ENCODE measurements at places on chromosomes 5 and 9.

- DNase-seq = no peak
These were observed 197.1 kb downstream of the NR3C1 start for GRCh38 chr5:143206196-143207053.

DNA sequence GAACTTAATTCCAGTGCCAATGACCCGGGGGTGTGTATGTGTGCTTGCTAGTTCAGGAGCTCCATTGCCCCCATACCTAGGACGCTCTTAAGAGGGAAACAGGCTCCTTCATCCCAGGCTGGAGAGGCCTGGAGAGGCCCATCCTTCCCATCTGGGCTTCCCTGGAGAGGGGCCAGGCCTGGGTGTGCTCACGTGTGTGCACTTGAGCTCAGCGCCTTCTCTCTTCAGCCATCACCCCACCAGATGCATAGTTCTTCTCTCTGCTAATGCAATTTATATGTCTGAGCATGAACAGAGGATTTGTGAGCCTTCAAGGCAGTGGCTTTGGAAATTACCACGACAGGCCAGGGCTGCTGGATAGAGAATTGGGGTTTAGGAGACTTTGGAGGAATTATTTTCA lies 48.6 kb upstream of the SHB start:
- DNase-seq = no peak

GRCh38 chr5:123937230-123937629 lies 425.3 kb downstream of the CSNK1G3 start:
- peak; percentile 77 for DNase-seq

GRCh38 chr9:9783211-9783610 lies 829.6 kb downstream of the PTPRD start:
- DNase-seq = no peak

GRCh38 chr9:125989524-125990180 lies 242.5 kb downstream of the PBX3 start:
- no peak for DNase-seq

DNA sequence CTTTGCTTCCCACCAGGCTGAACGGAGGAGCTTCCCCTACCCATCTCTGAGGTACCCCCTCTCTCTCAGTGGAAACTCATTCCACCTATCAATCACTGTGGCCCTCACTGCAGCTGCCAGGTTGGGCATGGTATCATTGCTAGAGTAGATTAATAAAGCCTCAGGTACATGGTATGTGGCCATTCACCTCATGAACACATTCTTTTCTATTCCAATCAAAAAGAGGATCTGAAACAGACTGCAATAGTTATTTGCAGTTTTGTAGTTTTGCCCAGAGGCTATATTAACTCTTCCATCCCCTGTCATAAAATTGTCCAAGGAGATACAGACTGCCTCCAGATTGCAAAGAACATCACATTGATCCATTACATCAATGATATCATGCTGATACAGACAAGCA lies 85.8 kb upstream of the MVB12B start:
- peak; percentile 10 for DNase-seq

DNA sequence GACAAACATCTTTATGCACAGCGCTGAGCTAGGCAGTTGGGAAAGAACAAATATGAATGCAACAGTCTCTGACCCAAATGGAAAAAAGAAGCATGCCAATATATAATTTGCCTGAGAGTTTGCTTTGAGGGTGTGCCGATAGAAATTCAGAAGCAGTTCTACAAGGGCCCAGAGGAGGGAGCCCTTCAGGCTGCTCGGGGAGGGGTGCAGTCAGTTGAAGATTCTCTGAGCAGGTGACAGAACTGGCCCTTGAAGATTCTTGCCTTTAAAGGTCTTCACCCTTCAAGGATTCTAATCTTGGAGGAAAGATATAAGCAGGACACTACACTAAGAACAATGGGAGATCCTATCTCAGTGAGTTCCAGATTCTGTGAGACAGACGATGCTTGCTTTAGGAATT lies 3.7 kb upstream of the PAPPA start:
- DNase-seq = peak; percentile 14

DNA sequence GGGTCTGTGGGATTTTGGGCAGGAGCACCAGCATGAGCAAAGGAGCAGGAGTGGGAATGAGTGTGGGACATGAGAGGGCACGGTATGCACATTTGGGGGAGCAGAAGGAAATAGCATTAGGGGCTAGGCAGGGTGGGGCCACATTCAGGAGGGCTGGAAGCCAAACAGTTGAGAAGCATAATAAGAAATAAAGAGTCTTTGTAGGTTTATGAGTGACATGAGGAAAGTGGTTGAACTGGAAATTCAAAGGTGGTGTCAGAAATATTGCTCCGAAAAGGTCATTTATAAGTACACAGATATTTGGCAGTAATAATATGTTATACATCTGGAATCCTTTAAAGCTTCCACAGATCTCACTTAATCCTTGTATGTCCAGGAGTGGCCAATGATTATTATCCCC lies 26.4 kb downstream of the ARHGEF28 start:
- no peak for DNase-seq

GRCh38 chr9:19286634-19287188 lies 56.2 kb downstream of the DENND4C start:
- no peak for DNase-seq

DNA sequence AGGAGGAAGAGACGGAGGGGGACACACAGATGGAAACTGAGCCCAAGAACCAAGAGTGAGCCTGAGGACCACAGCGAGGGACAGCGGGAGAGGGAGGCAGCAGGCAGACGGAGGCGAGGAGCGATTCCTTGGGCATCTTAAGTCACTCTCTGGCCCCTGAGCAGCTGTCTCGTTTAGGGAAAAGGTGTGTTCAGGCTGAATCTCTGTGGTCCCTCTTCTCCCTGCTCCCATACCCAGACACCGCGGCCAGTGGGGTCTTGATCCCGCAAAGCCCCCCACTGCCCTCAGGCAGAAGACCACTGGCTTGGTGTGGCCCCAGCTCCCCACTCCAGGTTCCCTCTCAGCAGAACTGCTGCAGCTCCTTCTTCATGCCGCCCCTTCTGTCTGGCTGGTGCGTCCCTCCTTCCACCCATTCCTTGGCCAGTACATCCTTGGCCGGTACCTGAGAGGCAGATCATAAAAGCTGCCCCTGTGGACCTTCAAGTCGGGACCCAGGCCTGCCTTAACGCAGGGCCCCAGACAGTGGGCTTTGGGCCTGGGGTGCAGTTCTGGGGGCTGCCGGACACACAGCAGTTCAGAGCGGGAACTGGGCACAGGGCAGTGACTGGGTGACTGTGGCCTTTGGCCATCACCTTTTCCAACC lies 5.8 kb upstream of the RALGDS start:
- DNase-seq = no peak

GRCh38 chr5:68015381-68016302 lies 199.9 kb upstream of the PIK3R1 start:
- no peak for DNase-seq

DNA sequence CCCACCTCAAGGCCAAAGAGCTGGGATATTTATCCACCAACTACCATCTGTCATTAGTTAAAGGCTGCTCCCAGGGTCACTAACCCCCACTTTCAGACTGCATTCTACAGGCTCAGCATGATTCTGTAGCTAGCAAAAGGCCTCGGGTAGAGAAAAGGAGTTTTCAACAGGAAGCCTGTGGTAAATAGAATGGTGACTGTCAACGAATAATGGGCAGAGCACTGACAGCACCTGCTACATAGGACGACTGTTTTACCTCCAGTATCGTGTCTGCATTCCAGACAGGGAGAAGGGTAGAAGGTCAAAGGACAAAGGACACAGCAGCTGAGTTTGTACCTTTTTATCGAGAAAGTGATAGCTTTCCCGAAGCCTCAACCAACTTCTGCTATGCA lies 20.3 kb downstream of the MFAP3 start:
- no peak for DNase-seq

- no peak for DNase-seq
These were observed 53.9 kb downstream of the DPYSL3 start for GRCh38 chr5:147455822-147456450.

GRCh38 chr5:163306421-163306820 lies 131.0 kb upstream of the CCNG1 start:
- DNase-seq = peak; percentile 30

DNA sequence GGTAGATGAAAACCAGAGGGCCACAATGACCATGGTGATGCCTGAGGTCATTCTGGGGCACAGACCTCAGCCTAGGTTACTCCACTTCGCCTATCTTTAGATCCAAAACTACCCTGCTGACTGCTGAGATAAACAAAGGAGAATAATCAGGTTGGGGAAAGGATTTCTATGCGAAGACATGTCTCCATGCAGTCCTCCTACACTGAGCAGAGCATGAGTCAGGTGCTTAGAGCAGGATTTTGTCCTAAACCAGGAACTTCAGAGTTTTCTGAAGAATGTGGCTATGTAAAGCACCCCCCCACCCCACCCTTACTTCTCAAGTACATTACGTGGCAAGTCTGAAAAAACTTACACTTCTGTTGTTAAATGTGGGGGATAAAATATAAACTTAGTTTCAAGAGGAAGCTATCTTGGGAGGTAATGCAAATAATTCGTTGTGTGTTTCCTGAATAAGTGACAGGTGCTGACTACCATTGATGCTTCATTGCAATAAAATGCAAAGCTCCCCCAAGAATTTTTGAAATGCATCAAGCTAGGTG lies 19.4 kb downstream of the PDCD1LG2 start:
- peak; percentile 76 for DNase-seq

DNA sequence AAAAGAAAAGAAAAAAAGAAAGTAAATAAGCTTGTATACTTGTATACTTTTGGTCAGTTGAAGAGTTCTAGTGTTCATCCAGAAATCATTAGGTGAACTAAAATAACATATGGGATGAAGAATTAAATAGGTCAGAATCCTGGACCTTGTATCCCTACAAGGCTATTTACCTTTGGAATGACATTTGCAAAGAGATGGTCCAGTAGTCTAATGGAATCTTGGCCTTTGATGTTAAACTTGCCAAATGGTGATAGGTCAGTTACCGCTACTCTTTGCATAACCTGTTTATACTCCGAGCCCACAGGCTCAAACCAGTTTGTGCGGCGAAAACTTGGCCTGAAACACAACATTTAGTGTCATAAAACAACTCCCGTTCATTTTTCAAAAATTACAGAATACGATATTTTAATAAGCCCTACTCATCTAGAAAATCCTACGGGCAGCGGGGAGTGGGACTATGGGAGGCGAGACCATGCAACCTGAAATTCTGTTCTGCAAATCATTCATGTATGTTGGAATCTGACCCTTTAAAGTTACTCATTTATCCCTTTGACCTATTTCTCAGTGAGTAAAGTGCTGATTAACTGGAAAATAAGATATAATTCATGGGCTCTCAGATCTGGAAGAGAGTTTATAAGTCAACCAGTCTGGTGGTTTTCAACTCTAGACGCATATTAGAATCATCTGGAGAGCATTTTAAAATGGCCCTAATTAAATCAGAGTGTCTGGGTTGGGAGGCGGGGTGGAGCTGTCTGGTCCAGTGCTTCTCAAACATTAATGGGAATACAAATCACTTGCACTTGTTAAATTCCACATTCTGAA lies 38.6 kb downstream of the DMGDH start:
- DNase-seq = no peak

- no peak for DNase-seq
These were observed 10.3 kb downstream of the TRIM32 start for GRCh38 chr9:116697362-116697761.

- DNase-seq = no peak
These were observed 28.1 kb downstream of the ACSL6 start for GRCh38 chr5:131983244-131983771.

DNA sequence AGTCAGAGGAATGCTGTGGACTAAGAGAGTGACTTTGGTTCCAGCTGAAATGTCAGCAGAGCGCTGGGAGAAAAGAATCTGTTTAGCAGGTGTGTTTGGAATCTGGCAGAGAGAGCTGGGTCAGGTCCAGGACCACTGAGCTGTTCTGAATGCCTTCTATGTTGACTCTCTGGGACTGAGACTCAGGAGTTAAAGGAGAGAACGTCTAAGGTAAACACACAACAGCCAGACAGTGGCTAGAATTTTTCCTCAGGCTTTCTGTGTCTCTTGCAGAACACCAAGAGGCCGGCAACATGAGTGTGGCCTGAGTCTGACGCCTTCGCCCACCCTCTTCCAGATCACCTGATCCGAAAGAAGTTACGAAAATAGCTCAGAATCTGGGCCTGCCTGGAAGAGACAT lies 107.2 kb upstream of the ZNF462 start:
- DNase-seq = no peak

DNA sequence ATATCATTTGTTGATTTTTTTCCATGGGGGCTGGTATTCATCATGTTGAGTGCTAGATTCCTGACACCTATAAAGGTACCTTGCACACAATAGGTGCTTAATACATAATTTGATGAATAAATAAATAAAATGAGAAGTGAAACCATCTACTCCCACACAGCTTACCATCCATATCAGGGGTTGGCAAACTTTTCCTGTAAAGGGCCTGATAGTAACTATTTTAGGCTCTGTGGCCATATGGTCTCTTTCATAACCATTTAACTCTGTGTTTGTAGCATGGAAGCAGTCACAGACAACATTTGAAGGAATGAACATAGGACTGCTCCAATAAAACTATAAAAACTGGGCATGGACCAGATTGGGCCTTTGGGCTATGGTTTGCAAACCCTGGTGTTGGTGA lies 100.3 kb downstream of the GCNT1 start:
- no peak for DNase-seq

DNA sequence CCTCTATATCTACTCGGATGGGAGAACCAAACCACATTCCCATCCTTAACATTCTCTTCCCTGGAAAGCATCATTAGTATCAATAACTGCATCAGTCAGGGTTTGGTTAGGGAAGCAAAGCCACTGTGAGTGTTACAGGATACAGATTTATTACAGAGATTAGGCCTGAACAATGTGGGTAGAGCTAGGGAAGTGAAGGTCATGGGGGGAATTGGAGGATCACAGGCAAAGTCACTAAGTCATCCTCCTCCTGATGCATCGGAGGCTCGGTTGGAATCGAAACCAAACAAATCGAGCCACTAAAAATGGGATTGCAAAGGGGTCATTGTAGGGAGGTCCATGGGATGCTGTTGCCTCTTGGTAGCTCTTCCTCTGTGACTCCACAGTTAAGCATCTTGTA lies 61.8 kb upstream of the ZBTB43 start:
- DNase-seq = no peak

GRCh38 chr9:104586496-104587180 lies 12.6 kb downstream of the OR13C5 start:
- no peak for DNase-seq

DNA sequence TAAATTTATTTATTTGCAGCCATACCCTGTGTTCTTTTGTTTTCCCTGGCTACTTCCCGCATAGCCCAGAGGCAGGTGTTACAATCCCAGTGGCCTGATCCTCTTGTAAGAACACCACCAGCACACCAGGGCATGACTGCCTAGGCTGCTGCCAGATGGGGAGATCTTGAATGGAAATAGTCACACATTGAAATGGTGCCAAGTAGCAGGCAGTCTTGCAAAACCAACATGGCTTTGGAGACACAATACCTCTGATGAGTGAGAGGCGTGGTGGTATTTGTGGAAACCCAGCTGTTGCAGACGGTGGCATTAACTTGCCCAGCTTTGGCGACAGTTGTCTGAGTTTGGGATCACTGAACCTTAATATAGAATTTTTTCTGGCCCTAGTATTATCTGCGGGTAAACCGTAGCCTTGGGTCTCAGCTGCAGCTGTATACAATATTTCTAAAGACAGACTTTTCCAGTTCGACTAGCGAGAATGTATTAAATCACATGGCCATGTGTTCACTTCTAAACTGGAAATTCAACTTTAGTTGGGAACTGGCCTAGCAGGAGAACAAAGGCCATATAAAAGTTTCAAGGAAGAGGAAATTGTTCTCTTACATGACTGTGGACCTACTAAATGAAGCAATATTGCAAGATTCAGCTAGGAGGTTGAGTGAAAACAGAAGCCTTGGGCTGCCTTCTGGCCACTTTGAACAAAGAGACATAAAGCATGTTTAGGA lies 277.0 kb downstream of the SMARCA2 start:
- DNase-seq = no peak

GRCh38 chr9:85941966-85942912 lies 1.3 kb downstream of the NAA35 start:
- no peak for DNase-seq

GRCh38 chr5:81486711-81487110 lies 92.8 kb upstream of the ACOT12 start:
- no peak for DNase-seq
